ENCODE measurements at places on chromosomes 13 and 19.

DNA sequence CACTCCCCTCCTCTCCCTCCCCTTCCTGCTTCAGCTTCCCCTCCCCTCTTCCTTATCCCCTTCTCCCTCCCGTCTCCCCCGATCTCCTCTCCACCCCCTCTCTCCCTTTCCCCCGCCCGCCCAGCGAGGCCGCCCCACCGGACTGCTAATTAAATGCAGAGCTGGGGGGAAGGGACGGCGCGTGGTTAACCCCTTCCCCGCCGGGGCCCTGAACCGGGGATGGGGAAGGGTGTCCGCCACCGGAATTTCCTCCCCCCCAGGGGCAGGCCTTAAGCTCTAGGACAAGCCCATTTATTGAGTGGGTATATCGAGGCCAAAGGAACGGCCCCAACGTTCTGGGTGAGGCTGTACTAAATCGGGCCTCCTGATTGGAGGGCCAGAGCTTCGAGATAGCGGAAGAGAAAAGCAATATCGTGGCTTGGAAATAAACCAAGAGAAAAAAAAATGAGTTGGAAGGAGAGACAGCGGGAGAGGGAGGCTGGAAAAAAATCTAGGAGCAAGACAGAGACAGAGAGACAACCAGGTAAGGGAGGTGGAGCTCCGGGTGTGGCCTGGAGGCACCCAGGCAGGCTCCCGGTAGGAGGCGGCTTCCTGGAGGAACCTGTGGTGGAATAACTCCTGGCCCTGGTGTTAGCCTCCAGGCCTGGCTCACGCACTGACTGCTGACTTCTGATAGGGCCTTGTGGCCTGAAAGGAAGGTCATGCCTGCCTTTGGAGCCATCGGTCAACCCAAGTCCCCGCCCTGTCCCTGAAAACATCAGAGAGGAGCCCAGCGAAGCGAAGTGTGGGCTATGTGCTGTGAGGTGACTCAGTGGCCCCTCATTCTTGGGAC lies 11.6 kb upstream of the JUND start:
- no peak for DNase-seq

- DNase-seq, result no peak
Measured at GRCh38 chr19:13834244-13835069, 39.2 kb downstream of the ZSWIM4 start.

DNA sequence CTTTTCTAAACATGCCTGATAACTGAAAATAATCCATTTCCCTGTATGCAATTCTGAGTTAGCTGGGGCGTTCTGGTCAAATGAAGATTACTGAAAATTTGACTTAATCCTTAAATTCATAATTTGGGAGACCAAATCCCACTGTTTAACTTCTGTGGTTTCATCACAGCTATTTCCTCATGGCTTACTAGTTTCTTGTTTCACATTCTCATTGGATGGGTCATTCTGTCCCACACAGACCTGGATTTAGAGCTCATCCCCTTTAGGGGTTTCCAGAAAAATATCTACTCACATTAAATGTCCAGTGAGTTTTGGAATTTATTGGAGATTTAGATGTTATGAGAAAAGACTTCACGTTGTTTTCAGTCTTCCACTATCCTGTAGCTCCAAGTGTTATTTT lies 709.3 kb upstream of the KLHL1 start:
- DNase-seq, result no peak

DNA sequence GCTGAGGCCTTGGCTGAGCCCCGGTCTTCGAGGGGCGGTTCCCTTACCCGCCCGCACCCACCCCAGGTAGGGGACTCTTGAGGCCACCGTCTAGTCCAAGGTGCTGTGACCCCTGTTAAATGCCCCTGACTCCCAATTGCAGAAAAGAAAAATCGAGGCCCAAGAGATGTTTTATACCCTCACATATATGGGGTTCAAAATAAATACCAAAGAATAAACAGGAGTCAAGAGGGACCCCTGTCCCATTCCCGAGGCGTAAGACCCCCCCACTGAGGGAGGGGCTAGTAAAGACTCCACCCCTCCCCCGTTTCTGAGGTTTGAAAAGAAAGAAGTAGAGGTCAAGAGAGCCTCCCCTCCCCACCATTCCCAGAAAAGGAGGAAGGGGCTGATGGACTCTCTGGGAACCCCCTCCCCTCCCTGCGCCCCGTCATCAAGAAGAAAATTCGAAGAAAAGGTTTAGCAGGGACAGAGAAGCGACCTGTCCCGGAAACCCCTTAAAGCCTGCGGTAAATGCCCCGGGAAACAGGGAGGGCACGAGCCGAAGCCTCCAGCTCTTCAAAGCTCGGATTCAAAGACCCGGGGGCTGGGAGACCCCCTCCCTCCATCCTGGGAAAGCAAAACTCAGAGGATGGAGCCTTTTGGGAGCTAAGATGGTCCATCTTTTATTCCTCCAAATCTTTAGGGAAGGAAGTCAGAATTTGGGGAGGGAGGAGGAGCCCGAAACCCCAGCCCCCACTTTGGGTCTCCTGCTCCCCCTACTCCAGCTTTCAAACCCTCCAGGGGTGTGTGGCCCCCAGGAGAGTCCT lies 755 bp upstream of the RAB3A start:
- DNase-seq, result no peak

- no peak for DNase-seq
Measured at GRCh38 chr19:3124630-3125029, 11.2 kb upstream of the GNA15 start.

DNA sequence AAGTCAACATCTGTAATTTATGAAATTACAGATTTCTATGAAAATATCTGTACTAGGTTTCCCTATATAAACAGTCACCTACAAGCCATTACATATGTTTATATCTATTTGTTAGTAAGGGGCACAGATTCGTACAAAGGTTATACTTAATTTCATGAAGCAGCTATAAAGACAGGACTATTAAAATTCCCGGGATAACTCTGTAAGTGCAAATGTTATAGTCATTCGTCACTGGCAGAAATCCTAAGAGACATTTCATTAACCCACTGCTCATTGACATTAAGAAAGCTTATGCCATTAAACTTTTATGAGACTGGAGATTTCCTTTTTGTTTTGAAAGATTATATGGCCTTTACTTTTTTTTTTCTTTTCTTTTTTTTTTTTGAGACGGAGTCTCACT lies 122.9 kb downstream of the MYO16 start:
- DNase-seq, result no peak

Data from activated T-cell treated with anti-CD3 and anti-CD28 coated beads for 1 hour (primary cell).